Stimulated activated CD8-positive, alpha-beta memory T cell treated with anti-CD3 and anti-CD28 coated beads, Interleukin-2, amount 100 ng/mL, for 48 hours (primary cell): ENCODE measurements at places on chromosomes 3 and 15.

- no peak for DNase-seq
These were observed 458.4 kb upstream of the ADAMTS9 start for GRCh38 chr3:65146179-65146578.

DNA sequence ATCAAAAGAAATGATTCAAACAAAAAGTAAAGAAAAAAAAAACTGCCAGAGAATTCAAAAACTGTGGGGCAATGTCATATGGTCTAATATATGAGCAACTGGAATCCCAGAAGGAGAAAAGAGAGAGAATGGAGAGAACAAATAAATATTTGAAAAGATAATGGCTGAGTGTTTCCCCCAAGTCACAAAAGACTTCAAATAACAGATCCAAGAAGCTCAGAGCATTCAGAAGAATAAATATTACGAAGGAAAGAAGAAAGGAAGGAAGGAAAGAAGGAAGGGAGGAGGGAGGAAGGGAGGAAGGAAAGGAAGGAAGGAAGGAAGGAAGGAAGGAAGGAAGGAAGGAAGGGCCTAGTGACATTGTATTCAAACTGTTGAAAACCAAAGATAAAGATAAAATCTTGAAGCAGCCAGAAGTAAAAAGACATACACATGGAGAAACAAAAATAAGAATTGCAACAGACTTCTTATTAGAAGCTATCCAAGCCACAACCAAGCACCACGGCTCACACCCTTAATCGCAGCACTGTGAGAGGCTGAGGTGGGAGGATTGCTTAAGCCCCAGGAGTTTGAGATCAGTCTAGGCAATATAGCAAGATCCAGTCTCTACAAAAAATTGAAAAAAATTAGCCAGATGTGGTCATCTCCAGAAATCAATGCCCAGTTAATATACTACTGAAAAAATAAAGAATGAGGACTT lies 118.9 kb upstream of the IGSF10 start:
- no peak for DNase-seq

DNA sequence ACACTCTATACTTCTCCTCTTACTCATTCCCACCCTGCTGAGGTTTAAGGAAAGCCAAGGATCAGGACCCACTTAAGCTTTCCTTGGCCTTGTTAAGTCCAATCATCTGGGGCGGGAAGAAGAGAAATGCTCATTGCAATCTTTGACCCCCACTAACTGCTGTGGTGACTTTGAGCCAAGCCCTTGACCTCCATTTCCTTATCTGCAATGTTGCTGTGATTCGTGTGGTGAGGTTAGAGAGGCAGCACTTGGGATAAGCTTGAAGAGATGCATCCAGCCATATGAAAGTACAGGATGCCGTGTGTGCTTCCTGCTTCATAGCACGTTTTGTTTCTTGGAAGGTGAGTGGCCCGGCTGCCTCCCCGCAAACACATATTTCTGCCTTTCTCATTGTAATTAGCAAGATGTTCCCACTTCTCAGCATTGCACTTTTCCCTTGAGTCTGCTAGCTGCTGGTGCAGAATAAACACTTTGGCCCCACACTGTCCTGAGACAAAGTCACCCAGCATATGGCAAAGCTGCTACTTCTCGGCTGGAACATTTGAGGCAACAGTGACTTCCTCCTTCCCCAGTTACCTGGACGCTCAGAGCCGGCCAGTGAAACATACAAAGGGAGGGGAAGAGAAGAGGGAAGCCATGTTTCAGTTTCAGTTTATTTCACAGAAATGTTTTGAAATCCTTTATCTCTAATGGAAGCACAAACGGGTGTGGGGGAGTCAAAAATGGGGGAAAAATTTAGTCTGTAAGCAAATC lies 10.5 kb upstream of the NUDT16 start:
- DNase-seq, result no peak

GRCh38 chr3:183966361-183966791 lies 51.3 kb downstream of the ABCC5 start:
- no peak for DNase-seq

GRCh38 chr15:45180201-45180600 lies 7.6 kb downstream of the SHF start:
- DNase-seq, result no peak

GRCh38 chr3:187974871-187975271 lies 179.1 kb upstream of the LPP start:
- no peak for DNase-seq

- DNase-seq, result no peak
These were observed 185.5 kb downstream of the ADAMTS9 start for GRCh38 chr3:64502284-64502683.

- DNase-seq, result no peak
These were observed 13.3 kb upstream of the TNFSF10 start for GRCh38 chr3:172536505-172536904.

DNA sequence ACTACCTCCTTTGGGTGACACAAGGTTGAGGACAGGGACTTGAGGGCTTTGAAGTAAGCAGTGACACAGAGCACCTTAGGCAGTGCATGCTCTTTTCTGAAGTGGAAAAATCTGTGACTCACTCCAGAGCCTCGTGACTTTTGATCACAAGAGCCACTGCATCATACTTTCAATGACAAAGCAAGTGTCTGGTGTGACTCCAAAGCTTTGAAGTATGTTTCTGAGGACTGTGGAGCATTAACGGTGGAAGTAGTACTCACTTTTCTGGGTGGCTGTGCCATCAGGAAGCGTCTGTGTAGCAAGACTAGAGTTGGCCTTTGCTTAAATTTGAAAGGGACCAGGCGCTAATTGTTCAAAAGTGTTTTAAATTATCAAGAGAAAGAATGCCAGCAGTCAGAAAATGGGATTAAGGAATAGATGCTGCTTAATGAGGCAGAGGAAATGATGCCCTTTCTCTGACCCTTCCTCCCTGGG lies 210.7 kb upstream of the TRIM42 start:
- DNase-seq, result no peak

DNA sequence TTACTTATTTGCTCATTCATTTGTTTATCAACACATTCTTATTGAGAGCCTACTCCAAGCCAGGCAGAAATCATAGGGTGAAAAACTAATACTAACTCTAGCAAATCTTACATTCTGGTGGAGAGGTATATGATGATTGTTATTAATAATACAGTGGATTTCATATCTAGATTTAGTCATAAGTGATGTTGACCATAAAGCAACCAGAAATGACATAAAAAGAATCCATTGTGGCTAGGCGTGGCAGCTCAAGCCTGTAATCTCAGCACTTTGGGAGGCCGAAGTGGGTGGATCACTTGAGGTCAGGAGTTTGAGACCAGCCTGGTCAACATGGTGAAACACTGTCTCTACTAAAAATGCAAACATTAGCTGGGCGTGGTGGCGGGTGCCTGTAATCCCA lies 26.2 kb upstream of the IL20RB start:
- no peak for DNase-seq

DNA sequence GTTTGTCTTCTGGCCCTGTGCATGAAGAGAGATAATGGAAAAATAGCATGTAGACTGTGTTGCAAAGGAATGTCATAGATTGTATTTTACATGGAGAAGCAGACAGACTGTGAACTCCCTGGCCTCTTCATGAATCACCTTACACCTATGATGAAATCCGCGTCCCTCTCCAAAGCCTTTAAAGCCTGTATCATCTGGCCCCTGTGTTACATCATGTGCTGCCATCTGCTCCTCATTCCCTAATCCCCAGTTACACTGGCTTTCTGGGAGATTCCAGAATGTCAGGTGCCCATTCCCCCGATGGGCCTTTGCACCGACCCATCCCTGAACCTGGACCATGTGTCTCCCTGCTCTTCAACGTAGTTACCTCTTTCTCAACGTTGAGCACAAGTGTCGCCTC lies 190.8 kb downstream of the ADAMTSL3 start:
- no peak for DNase-seq

DNA sequence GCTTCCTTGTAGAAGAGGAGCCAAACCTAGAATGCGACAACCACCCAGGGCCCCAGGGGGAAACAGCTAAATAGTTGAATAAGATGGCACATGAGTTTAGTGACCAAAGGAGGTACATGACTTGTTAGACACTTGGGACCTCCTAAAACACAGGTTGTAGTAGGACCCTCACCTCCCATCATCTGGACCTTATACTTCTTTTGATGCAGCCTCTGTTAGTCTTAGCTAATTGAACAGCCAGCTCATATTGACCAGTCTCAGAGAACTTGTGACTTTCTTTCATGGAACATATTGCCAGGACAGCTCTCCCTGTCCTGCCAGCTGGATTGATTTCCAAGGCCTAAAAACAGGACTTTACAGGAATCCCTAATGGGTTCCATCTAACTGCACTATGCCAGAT lies 45.0 kb downstream of the SPSB4 start:
- DNase-seq, result no peak

DNA sequence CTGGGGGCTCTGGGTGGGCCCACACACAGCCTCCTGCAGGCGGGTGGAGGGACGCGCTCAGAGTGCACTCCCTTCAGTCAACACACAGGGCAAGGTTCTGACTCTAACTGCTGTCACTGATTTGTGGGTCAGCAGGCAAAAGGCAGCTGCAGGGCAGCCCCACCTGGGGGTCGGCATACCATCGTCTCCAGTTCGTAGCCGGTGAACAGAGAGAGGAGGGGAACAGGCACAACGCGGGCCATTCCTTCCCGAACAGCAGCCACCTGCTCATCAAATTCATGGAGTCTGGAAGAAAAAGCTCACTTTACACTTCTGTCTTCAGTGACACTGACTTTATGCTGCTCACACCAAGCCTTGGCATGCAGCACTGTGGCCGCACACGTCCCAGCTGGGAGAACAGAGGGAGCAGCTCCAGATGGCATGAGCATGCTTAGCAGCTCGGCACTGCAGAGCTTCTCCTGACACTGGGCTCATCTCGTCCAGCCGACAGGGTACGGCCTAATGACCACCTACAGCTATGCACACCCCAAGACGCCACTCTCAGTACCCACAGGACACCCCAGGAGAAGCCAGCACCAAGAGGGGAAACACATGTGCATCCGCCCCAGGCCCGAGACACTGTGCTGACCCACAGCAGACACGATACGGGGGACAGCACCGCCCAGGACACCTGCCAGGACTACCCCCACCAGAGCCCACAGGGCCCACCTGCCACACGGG lies 14.4 kb upstream of the OCA2 start:
- no peak for DNase-seq

DNA sequence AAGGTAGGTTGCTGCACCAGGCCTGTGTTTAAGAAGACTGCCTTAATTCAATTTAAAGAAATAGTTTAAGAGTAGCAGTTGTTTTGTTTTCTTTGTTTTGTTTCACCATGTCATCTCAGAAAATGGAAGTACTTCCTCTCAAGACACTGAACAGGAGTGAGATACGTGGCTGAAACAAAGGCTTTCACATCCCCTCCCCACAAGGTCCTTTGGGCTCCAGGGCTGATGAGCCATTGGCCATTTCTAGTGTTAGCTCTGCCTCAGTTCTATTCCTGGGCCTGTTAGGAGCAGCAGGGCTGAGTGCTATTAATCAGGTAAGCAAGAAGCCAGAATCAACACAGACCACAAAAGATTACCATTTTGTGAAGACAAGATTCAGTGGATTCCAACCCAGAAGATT lies 132.8 kb downstream of the KCNAB1 start:
- no peak for DNase-seq

DNA sequence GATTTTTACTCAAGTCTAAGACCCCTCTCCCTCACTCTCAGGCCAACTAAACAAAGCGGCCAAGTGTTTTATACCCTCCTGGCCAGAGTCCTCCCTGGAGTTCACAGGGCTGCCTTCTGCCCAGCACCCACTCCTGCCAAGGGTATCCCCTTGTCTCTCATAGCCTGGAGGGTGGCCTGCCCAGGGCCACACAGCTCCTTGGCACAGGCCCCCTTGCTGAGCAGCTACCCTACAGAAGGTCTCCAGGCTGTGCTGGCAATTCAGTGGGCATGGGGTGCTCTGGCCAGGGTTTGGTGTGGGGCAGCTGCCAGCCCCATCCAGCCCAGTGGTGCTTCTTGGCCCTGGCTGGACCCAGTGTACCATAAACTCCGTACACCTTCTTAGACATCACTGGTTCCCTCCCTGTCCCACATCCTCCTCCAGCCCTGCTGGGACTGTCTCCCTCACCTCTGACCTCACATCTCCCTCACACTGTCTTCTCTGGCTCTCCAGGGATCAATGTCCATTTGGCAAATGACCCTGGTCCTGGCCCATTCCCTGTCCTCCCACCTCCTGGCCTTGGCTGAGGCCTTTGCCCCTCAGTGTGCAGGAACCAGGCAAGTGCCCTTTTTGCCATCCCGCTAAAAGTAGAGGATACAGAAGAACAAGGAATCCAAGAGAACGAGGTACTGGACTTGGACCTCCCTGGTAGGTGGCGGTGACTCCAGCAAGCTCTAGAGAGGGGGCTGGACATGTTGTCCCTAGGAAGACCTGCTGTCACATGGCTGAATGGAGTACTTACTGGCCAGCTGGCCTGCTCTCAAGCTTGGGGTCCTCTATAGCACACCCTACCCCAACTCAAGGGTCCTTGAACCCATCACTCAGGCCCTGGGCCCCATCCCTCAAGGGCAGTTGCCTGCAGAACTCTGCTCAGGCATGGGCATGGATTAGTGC lies 50.0 kb upstream of the TRPM1 start:
- DNase-seq, result no peak

- DNase-seq, result no peak
These were observed 32.0 kb downstream of the DNAH12 start for GRCh38 chr3:57512166-57512565.

GRCh38 chr3:11059090-11059798 lies 66.7 kb downstream of the SLC6A1 start:
- DNase-seq, result no peak

GRCh38 chr3:16865335-16865734 lies 19.4 kb upstream of the PLCL2 start:
- no peak for DNase-seq

GRCh38 chr3:195191580-195191979 lies 79.4 kb downstream of the XXYLT1 start:
- no peak for DNase-seq

DNA sequence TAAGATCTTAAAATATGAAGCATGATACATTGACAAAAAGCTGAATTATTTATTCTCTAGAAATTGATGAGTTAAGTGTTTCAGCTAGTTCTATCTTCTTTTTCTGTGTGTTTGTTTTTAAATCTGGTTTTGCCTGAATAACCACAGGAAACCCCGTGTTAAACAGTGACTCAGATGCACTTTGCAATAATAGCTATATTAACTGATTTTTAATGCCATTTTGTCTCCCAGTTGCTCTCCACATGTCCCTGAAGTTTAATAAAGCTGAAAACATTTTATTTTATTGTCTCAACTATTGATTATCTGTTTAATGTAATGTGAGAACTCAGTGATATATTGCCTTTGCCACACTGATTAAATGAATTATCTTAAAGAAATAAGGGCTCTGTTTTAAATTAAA lies 42.8 kb upstream of the ROBO1 start:
- DNase-seq, result no peak

DNA sequence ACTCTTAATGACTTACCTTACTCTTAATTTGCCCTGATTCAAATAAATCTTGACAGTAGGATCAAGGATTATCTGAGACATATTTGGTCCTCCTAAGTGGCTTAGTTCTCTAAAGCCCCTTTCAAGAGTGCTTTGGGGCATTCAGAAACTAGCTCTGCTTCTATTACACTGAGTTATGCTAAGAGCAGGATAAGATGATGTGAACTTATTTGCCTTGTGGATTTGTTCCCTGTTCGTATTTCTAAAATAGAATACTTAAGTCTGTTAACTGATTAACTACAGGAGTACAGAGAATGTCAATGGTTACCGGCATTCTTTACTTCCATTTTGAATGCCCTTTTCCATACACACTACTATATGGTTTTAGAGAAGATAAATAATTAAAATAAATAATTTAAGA lies 14.8 kb upstream of the FRMD4B start:
- DNase-seq, result no peak

- no peak for DNase-seq
These were observed 79.5 kb downstream of the CD200R1L start for GRCh38 chr3:112767177-112767576.

- DNase-seq, result no peak
These were observed 14.3 kb downstream of the PPCDC start for GRCh38 chr15:75037685-75038084.
